Inflammatory macrophage treated with lipopolysaccharide for 1 hour (primary cell): ENCODE measurements at places on chromosomes 2 and 18.
A peak's percentile ranks its signal among the peaks of the same experiment; 100 is the strongest.

- DNase-seq = no peak
Measured at GRCh38 chr2:234212534-234212933, 162.0 kb downstream of the SPP2 start.

DNA sequence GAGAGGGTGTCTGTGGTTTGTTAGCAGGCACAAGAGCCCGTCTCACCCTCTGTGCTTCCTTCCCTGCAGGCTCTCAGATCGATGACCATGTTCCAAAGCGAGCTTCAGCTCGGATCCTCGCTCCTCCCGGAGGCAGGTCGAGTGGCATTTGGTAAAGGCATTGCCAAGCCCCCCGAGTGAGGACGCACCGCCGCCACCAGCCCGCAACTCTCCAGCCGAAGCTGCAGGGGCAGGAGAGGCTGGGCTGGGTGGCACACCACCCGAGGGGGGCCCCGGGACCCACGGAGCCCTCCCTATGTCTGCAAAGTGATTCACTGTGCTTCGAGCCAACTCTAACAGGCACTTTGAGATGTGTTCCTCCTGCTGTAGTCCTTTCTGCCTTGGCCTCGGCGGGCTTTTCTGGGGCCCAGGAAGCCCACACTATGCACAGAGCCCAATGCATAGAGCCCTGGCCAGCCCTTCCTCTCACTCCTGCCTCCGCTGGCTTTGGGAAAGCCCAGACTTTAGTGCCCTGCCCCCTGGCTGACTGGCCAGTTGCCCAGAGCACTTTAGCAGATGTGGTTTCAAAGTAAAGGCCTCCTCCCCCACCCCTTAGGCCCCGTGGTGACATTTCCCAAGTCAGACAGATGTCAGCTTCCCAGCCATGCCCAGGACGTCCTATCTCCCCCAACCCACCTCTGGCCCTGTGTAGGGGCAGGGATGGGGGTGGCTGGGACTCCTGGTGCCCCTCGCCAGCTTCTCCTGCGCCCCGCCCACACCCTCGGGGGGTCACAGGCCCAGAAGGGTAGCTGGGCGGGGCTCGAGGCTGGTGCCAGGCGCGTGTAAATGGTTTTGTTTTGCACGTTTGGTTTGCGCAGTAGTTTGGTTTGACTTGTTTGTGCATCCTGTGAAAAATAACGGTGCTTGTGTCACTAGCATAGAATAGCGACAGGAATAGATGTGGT lies 23.3 kb upstream of the MAPRE3 start:
- peak; percentile 57 for DNase-seq

DNA sequence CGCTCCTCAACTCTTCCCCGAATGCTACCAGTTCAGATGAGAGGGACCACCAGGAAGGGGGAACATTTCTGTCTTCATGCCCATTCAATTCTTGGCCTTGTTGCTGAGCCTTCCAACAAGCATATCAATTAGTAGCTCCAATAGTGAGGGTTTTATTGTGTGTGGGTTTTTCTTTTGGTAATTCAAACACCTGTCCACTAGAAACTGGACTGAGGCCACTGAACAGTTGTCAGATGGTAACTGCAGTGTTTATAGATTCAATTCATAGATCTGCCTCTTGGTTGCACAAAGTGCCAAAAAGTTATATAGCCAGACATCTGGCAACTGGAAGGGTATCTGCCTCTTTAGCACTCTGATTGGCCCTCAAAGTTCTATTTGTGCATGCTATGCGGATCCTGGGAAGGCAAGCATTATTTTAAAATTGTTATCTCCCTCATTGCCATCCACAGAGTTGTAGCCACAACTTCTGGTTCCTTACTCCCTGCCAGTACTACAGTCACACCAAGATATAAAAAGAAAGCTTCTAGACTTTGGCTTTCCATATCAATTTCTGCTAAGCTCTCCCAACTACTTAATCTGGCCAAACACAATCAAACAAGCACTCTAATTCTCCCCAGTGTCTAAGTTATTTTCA lies 83.3 kb upstream of the ZNF521 start:
- no peak for DNase-seq

DNA sequence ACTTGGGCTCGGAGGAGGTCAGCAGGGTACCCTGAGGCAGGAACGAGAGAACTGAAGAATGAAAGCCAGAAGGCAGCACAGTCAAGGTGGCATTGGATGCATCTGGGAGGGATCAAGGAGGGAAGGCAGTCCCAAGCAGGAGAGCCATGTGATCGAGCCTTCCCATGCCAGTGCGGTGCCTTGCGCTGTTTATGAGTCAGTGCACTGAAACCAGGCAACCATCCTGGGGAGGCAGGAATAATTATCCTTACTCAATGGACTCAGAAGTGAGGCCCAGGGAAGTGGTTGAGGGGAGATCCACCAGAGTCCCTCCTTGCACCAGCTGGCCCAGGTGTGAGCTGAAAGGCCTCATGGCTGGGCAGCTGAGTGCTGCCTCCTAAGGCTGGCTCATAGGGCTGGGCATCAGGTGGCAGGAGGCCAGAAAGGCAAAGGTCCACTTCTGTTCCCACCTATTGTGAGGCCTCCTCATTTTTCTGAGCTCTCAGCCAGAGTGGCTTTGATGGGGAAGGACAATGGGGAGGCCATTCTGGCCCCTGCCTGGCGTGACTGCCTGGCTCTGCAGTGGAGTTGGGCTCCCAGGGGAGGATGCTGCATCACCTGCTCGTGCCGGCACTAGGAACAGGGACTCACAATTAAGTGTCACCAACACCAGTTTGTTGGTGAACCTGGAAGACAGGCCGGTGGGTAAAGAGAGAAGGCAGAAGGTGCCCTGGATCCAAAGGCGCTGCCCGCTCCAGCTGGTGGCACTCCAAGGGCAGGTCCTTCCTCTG lies 82.3 kb downstream of the TFCP2L1 start:
- no peak for DNase-seq

DNA sequence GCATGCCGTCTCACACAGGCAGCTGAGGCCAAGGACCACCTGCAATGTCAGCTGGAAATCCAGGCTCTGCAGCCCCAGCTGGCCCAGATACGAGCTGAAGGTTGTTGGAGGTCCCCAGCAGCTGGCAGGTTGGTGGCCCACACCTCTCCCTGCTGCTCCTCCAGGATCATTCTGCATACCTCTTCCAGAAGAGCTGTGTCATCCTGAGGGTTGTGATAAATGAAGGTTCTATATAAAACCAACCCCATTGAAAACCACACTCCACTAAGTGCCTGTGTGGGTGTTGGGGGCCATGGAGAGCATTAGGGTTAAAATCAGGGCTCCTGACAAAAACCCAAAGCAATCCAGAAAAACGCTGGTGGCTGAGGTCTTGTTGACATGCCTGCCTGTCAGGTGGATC lies 50.4 kb downstream of the C1QL2 start:
- no peak for DNase-seq

DNA sequence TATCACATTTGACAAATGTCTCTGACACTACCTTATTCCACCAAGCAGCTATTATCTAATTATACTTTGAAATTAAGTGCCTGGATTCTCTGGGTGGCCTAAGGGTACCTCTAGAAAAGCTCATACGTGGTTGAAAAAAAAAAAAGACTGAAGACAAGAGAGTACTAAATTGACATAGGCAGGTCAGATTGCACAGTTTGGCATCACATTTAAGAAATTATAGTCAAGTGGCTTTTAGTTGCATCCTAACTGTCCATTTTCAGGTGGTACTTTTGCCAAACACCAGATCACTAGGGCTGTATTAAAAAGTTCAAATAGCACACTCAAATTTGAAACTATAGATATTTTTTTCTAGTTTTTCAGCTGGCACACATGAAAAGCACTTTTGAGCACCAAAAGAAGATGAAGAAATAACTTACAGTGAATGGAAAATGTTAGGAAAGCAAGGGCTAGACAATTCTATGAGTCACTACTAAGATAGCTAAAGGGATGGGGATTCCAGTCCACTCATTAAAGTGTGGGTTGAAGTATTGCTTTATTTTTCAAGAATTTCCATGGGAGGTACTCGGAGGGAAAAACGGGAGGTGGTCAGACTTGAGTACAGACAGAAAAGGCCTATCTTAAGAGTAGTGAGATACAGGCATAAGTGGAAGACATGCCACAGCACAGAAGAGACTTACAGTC lies 106.5 kb upstream of the COL5A2 start:
- peak; percentile 4 for DNase-seq

DNA sequence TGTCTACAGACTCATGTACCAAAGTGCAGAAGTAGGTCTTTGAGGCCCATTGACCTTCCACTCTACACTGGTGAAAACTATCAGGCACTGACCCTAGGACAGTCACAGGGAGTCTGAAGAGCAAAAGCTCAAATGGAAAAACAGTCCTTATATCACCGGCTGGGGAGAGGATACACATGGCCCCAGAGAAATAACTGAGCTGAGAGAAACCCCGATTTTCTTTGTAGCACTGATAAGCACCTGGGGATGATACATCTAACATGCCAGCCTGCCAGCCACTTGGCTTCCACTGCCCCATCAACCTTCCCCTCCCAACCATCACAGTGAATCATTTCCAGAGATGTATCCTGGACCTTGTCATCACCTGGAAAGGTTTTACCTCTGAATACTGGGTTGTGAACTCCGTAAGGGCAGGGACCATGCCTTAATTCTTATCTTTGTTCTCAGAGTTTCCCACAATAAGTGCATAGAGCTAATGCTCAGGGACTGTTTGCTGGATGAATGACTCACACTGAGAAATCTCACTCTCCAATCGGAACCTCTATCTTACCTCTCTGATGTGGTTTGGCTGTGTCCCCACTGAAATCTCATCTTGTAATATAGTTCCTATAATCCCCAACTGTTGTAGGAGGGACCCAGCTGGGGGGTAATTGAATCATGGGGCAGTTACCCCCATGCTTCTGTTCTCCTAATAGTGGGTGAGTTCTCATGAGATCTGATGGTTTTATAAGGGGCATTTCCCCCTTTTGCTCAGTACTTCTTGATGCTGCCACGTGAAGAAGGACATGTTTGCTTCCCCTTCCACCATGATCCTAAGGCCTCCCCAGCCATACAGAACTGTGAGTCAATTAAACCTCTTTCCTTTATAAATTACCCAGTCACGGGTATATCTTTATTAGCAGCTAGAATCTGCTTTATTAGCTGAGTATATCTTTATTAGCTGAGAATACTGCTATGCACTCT lies 37.1 kb downstream of the EVA1A start:
- DNase-seq = no peak

GRCh38 chr18:26768385-26768784 lies 97.1 kb downstream of the AQP4 start:
- no peak for DNase-seq
